Activated T-helper 1 cell treated with anti-CD3 and anti-CD28 coated beads, Interleukin-12 subunit alpha, Interleukin-12 subunit beta, Interleukin-2, Interleukin-4 antibody, amounts not matched to agents 30 ng/mL and 10 ng/mL and 1 ng/mL, durations not matched to agents 14 hours and 24 hours and 36 hours (primary cell): ENCODE measurements at places on chromosomes 3 and 15. TPM values are rescaled to one million over a fixed set of nuclear protein-coding genes. Genes with fewer than 3 reads are reported as not detected.

DNA sequence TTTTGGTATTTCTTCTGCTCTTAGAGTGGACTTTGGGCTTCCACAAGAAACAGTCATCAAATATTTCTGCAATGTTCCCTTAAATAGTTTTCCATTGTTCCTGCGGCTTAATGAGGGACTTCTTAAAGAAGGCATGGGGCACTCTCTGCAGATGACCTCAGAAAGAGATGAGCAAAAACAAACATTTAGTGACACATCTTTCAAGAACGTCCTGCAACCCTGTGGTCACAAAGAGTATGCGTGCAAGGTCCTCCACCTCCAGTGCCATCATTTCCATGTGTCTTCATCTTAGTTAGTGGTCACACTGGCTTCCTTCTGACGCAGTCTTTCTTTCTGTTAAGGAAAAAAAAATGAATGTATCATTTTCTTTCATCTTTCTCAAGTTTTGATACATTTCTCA, 56.2 kb downstream of the GREM1 start:
- H3K4me3 ChIP-seq = no peak overlapping the region
- H3K4me1 ChIP-seq = no peaks in the 10 kb centered on the region
- peaks cover 5% of the 10 kb centered on the region for H3K27me3 ChIP-seq
- no peak for DNase-seq

- H3K27me3 ChIP-seq = no peaks in the 10 kb centered on the region
- H3K36me3 ChIP-seq = peaks cover 2% of the 10 kb centered on the region
- H3K27ac ChIP-seq = no peak overlapping the region
- no peak for DNase-seq
These were observed 18.4 kb downstream of the AKAP13 start for GRCh38 chr15:85398822-85399221.

GRCh38 chr3:169510693-169511010, 152.9 kb downstream of the MECOM start:
- peaks cover 16% of the 10 kb centered on the region for H3K4me1 ChIP-seq
- H3K4me3 ChIP-seq = no peak overlapping the region
- no peaks in the 10 kb centered on the region for H3K36me3 ChIP-seq
- no peak for DNase-seq
- no peak overlapping the region for H3K27ac ChIP-seq
- peaks cover 3% of the 10 kb centered on the region for H3K27me3 ChIP-seq

DNA sequence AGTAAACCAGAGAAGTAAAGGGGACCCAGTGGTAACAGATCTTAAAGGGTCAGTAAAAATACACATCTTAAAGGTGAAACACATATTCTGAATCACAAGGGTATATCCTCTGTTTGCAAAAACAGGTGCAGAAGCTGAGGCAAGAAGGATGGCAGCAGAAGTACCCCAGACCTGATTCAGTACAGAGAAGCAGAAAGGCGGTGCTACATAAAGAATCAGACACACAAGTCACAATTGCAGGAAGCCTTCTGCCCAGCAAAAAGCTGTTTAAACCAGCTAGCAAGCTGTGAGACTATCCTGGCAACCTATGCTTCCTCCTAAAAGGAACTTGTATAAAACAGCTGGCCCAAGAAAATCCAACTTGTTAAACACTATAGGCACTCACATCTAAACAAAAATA, 49.4 kb downstream of the ZNF280D start:
- no peak overlapping the region for H3K27ac ChIP-seq
- H3K27me3 ChIP-seq = no peaks in the 10 kb centered on the region
- H3K36me3 ChIP-seq = peaks cover 3% of the 10 kb centered on the region
- no peak overlapping the region for H3K4me3 ChIP-seq

CFAP20DC gene
- total RNA-seq = 0.86 and 1.2 TPM in 2 replicates
